ENCODE measurements at places on chromosomes 7 and 10.

- no peak for DNase-seq
Observed at GRCh38 chr10:110617425-110618229, 26.5 kb upstream of the RBM20 start.

- no peak for DNase-seq
Observed at GRCh38 chr10:30869566-30869965, 162.1 kb downstream of the ZNF438 start.

- peak; percentile 66 for DNase-seq
Observed at GRCh38 chr7:154409703-154410311, 357.6 kb downstream of the DPP6 start.

DNA sequence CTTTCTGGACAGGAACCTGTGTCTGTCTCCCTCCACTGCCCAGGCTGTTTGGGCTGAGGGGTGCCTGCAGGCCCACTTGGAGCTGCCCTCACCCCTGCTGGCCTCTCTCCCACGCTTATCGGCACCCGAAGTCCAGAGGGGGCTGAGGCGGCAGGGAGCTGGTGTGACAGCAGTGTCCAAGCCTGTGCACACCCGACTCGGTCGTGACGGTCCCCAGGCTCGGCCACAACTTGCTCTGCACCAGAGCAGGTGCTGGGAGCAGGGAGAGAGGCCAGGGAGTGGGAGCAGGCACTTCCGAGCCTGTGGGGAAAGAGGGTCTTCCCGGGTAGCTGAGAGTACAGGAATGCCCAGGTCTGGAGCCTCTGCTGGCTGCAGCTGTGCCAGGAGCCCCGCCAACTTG, 23.0 kb downstream of the INPP5F start:
- no peak for DNase-seq

DNA sequence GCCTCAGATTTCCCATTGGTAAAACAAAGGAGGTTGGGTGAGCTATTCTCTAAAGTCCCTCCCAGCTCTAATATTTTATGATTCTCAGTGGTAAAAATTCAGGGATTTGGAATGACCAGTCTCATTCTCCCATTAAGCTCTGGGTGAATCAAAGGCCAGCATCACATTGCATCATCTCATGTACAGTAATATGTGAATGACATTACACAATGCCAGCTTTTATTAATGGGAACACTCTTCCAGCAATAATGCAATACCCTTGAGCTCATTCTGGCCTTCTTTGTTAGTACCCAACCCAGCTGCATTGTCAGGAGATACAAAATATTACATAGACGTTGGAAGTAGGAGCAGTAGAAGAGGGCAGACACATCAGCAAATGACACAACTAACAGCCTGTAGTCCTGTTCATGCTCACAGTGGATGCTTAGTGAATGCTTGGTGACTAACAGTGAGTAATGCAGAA, 100.0 kb upstream of the EGR2 start:
- DNase-seq, result peak; percentile 28

DNA sequence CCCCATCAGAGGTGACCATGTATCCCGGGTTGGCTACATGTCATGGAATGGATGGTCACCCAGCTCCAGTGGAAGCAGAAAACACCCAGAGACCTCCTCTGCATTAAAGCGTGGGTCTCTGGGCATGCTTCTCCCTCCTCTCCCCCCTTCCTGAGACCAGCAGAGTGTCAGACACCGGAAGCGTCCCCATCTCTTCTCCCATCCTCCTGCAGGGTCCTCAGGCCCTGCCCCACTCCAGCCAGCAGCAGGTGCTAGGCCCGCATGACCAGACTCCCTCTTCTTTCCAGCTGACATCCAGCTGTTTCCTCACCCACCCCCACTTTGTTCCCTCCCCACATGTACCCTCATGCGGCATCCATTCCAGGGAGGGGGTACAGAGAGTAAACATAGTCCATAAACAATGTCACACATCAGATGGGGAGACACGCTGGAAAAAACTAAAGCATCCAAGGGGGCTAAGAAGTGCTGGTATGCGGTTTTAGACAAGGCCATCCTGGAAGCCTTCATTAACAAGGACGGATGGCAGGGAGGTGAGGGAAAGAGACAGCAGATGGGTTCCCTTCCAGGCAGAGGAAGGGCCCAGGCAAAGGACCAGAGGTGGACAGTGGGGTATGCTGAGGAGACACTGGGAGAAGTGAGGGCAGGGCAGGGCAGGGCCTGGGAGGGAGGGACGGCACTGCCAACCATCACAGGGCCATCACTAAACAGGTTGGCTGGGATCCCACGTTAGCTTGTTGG, 12.5 kb upstream of the SLC18A3 start:
- DNase-seq, result no peak

GRCh38 chr7:156616269-156617202, 24.0 kb upstream of the RNF32 start:
- no peak for DNase-seq
